ENCODE measurements at places on chromosomes 2 and 18.
A peak's percentile ranks its signal among the peaks of the same experiment; 100 is the strongest.

- DNase-seq, result no peak
These were observed 349.9 kb upstream of the MEIS1 start for GRCh38 chr2:66084948-66085590.

- DNase-seq, result no peak
These were observed 979.2 kb downstream of the CNTNAP5 start for GRCh38 chr2:125004106-125004800.

DNA sequence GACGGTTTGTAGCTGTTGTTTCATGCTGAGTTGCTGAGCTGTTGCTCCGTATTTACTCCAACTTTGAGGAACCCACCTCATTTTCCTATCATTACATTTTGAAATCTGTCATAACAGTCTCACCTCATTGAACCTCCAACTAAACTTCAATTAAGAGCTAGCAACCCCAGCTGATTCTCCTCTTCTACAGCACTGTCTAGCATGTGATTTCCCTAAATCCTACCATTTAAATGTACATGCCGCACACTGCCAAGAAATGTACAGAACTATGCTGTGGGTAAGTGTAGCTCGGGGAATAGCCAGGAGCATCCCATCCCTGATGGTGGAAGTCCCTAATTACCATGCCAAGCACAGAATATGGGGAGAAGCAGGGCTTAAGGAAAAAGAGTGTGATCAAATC is 299.9 kb downstream of the AFF3 start:
- DNase-seq, result no peak

- no peak for DNase-seq
These were observed 60.5 kb upstream of the B3GNT7 start for GRCh38 chr2:231334981-231335380.

DNA sequence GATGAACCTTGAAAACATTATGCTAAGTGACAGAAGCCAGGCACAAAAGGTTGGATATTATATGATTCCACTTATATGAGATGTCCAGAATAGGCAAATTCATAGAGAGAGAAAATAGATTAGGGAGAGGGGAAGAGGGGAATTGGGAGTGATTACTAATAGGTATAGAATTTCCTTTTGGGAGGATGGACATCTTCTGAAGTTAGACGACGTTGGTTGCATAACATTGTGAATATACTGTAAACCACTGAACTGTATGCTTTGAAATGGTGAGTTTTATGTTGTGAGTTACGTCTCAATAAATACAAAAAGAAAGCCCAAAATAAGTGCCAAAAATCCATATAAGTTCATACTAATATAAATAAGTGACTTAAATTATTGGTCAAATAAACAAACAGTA is 18.6 kb upstream of the CYP26B1 start:
- no peak for DNase-seq

DNA sequence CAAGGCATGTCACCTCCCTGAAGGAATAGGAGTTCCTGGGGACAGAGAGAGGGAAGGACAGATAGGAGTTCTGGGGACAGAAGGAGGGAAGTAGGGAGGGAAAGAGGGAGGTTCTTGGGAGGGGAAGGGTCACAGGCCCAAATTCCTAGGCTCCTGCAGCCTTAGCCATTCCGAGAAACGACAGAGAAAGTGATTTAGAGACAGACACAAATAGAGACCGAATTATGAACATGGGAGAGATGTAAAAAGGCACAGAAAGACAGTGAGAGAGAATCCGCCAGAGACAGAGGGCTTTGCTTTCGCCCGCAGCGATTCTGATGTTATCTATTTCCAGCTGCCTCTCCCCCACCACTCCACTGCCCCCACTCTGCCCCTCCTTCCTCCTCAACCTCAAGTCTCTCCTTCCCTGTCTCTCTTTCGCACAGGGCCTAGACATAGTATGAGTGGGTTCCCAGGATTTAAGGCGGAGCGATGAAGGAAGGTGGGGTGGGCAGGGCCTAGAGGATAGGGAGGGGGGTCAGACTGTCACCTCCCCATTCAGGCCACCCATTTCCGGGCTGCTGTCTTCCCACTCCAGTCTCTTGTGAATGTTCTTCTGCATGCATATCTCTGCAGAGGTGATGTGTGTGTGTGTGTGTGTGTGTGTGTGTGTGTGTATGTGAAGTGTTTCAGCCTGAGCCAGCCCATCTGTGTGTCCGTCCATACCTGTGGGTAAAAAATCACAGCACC is 3.3 kb upstream of the WNT6 start:
- DNase-seq, result no peak

- DNase-seq, result no peak
These were observed 230.5 kb upstream of the SETBP1 start for GRCh38 chr18:44450226-44450625.

DNA sequence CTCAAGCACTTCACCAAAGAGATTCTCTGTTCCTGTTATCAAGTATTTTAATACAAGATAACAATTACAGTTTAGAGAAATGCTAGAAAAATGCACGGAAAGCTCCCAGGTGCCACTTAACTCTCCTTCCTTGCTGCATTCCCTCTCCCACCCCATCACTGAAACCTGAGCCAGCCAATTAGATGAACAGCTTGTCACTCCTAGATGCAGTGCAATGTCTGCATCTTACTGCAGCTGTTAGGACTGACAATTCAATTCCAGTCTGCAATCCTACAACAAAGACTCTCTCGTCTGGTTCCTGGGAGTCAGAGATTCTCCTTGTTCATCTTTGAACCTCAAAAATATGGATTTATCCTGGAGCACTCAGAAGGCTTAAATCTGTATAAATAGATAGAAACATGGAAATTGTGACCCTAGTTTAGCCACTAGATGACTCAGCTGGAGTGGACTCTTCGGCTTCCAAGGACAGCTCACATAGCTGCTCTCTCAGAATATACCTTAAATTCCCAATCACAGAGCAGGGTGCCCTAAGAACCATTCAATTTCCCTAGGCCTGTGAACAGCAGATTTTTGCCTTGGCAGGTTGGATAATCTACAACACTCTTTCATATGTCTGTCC is 311.1 kb downstream of the NRXN1 start:
- DNase-seq, result peak; percentile 5

- DNase-seq, result peak; percentile 34
These were observed 19.0 kb upstream of the FEZ2 start for GRCh38 chr2:36616947-36617346.

DNA sequence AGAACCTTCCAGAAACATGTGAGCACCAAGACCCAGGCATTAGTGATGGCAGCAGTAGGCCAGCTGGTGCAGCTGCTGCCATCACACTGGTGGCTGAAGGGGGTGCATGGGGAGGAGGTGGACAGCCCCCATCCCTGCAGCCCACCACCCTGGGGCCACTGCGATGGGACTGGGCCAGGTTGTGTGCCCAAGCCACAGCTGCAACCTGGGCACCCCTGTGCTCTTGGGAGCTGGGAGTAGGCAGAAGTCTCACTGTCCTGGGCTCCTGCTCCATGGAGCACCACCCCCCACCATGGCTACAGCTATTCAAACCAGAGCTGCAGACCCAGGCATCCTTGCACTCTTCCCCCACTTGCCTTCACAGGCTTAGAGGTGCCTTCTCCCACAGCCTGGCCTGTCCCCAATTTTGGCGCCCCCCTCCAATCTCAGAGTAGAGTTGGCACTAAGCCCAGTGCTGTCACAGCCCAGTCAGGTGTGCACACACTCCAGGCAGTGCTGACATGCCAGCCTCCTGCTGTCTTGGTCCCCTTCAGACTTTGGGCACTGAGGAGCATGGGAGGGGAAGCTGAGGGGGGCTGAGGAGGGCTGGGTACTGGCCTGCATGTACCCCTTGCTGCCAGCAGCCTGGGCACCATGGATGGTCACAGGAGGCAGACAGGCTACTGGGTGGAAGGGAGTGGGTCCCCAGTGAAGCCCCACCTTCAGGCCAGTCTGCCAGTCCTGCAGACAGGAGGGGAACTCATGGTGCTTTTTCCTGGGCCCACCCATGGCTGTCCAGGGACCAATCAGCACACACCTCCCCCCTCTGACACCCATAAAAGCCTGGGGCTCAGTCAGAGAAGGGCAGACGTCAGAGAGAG is 67.1 kb downstream of the CYP26B1 start:
- no peak for DNase-seq

- DNase-seq, result no peak
These were observed 44.7 kb upstream of the DSC1 start for GRCh38 chr18:31207391-31207790.

GRCh38 chr2:147714582-147714981 is 130.2 kb upstream of the ACVR2A start:
- DNase-seq, result no peak

GRCh38 chr2:15591692-15592463 is at the start of gene DDX1:
Gene DDX1, plus strand, starts transcription at chr2:15591868. Its CDS starts 66 bp downstream, at chr2:15591934.
- DNase-seq, result peak; percentile 93

GRCh38 chr2:55780697-55781096 is 87.1 kb upstream of the PNPT1 start:
- DNase-seq, result no peak

DNA sequence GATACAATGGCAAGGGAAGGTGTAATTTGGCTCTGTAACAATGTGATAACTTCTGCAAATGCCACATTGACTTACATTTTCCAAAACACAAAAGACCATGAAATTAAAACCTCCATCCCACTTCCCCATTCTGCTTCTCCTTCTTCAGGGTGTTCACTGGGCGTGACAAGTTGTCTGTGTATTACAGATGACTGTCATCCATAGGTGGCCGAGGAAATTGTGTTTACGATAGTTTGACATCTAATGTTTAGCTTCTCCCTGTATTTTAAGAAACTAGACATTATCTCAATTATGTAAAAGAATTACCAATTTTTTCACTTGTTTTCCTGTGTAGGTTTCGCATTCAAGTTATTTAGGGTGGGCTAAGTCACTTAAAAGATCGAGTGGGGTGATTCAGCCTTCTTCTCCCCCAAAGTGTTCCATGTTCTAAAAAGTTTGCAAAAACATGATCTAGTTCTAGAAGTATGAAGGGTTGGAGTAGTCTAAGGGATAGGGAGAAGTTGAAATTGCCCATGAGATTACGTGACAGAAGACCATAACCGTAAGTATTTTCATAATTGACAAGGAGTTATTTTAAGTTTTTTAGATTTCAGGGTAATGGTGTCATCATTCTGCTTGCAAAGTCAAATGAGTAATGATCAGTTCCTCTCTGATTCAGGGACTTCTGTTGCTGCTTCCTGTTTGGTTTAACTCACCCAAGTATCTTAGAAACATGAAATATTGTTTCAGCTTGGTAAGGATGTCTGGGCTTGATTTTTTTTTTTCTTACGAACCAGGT is 25.2 kb upstream of the CYTIP start:
- peak; percentile 71 for DNase-seq

Data from adipocyte (in vitro differentiated cells).